ENCODE measurements at places on chromosomes 7 and 10.

DNA sequence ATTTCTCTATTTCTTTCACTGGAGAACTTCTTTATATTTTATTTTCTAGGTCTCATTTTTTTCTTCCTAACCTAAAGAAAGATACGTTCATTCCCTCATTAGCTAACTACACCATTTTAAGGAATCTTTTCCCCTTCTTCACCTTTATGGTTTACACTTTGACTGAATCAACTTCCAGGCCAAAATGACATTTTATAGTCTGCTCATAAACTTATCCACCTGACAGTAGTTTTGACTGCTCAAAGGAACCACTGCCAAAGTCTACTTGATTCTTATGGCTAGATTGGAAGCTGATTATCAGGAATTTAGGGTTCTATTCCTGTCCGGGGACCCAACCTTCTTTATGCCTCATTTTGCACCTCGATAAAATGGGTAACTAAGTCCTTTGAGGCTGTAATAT, 73.0 kb upstream of the FOXP2 start:
- DNase-seq: no peak

DNA sequence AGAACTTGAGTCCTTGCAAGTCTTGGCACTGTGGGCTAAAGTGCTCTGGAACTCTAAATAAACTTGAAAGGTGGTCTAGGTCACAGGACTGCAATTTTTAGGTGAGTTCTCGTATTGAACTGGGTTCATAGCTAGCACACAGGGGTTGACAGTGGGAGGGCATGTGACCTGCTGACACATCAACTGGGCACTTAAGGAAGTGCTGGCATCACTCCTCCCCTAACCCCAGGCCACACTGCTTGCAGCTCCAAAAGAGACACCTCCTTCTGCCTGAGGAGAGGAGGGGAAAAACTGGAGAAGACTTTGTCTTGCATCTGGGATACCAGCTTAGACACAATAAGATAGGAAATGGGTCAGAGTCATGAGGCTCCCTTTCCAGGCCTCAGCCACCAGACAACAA, 38.0 kb upstream of the AASS start:
- DNase-seq: no peak

GRCh38 chr7:15123901-15124300, 221.3 kb upstream of the DGKB start:
- DNase-seq: no peak

DNA sequence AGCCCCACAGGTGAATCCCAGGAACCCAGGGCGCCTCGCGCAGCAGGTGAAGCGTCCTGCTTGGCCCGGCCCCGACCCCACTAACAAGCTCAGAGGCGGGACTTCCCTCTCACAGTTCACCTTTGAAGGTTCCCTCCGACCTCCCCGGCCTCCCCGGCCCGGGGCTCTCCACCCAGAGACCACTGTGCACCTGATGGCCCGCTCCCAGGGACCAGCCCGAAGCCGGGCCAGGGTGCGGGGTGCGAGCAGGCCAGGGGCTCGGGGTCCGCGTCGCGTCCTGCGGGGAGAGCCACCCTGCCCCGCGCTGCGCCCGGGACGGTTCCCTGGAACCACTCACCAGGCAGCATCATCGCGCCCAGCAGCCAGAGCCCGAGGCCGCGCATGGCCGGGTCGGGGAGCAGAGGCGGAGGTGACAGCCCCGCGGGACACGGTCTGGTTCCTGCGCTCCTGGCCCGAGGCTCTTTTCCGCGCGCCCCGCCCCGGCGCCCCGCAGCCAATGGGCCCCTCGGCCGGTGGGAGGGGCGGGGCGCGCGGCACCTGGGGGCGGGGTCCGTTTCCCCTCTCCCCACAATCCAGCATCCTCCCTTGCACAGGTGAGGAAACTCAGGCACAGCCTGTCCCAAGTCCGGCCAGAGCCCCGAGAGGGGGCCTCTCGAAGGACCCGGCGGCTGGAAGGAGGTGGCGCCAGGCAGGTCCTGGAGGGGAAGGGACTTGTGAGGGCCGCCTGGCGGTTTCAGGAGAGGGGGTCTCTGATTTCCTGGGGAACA, at the start of gene ADAM8:
ADAM8 (minus strand) TSS at position 434 of the 767 bp plus-strand sequence; CDS start at position 383, 51 bp downstream.
- peak; percentile 86 for DNase-seq

DNA sequence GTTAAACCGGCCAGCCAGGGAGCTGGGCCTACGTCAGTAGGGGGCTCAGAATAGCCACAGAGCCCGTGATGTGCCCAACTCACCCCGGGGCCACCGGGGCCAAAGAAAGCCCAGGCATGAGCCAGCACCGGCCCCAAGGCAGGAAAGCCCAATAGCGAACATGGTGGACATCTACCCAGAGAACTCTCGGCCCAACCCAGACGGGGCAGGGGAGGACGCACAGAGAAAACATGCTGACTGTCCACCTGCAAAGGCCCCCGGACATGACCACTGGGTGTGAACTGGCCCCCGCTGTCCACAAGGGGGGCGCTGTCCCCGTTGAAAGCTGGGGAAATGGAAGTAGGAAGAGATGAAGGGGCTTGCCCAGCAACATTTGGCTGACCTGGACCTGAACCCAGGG, 169.2 kb downstream of the PRKAG2 start:
- DNase-seq: no peak

DNA sequence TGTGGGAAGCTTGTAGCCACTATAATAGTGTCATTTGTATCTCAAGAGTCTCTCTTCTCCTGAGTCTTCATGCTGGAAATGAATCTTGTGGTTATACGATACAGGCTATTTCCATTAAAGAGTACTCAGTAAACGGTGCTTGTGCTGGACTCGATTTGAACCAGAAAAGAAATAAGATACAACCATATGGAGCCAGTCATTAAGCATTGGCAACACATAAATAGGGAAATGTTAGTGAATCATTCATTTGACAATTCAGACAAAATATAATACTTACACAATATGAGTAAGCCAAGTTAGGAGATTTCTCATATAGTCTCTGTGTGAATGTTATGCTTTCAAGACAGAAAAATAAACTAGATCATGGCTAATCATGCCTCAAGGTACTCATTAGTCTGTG, 356.8 kb downstream of the PLXDC2 start:
- no peak for DNase-seq

GRCh38 chr7:150938566-150938965, 39.6 kb downstream of the KCNH2 start:
- no peak for DNase-seq
